ENCODE measurements at places on chromosomes 5 and 9.

- DNase-seq = no peak
Observed at GRCh38 chr9:16152276-16153101, 599.6 kb downstream of the CCDC171 start.

DNA sequence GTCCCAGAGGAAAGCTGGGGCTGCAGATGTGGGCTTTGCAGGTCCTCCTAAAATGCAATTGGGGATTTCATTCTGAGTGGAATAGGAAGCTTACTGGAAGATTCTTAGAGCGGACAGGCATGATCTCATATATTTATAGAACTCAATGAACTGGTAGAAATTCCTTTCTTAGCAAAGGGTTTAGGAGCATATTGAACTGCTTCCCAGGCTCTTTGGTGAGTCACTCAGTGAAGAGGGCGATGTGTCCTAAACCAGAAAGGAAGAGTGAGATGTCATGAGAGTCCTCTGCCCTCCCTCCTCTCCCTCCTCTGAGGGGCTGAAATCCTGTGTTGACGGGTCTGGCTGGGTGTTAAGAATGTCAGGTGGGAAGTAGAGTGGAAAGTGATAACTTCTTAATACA lies 26.3 kb upstream of the SEMA6A start:
- DNase-seq = peak; percentile 14

DNA sequence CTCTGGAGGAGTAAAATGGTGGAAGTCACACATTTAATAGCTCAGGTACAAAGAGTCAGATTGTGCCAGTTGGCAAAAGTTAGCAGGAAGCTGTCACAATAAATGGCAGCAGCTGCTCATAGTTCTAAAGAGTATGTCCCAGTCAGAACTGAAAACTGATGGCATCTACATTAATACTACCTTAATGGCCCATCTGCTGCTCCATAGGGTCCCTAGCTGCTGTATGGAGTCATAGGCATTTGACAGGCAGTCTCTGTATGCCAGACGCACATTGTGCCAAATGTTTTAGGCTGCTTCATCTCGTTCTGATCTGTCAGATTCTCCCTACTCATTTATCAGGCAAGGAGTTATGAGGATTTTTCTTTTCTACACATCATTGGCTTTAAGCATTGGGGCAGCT lies 515.8 kb upstream of the ARRDC3 start:
- DNase-seq = no peak

DNA sequence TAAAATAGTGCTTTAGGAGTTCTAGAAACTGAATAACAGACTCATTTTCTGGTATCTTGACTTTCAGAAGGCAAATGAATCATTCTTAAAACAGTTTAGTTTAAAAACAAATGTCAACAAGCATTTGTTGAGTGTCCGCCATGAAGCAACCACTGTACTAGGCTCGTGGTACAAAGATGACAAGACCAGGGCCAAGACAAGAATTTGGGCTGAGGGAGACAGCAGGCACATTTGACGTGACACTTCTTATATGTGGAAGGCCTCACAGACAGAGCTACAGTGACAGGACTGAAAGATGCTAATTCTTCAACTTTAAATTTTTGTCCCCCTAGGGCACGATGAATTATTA lies 14.4 kb upstream of the ZNF131 start:
- DNase-seq = no peak

DNA sequence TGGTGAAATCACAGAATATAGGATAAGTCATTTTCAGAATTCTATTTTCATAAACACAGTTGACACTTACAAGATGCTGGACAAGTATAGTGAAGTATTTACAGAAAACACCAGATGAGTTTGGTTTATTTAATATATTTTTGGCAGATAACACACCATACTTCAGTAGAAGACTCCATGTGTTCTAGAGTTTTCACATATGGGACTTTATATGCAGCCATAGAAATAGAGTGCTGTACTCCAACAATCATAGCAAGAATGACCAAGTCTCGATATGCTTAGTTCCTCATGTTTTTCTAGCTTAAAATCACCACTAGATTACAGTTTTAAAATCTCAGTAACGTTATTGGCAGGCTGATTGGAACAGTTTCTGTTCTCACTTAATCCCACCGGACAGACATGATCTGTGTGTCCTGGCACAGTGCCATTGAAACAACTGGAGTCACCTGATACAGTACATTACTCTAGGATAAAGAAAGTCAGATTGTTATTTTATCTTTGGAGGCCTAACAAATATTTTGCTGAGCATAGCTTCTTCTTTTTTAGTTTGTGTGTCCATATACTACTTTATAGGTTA lies 45.8 kb upstream of the ERBIN start:
- DNase-seq = peak; percentile 49

DNA sequence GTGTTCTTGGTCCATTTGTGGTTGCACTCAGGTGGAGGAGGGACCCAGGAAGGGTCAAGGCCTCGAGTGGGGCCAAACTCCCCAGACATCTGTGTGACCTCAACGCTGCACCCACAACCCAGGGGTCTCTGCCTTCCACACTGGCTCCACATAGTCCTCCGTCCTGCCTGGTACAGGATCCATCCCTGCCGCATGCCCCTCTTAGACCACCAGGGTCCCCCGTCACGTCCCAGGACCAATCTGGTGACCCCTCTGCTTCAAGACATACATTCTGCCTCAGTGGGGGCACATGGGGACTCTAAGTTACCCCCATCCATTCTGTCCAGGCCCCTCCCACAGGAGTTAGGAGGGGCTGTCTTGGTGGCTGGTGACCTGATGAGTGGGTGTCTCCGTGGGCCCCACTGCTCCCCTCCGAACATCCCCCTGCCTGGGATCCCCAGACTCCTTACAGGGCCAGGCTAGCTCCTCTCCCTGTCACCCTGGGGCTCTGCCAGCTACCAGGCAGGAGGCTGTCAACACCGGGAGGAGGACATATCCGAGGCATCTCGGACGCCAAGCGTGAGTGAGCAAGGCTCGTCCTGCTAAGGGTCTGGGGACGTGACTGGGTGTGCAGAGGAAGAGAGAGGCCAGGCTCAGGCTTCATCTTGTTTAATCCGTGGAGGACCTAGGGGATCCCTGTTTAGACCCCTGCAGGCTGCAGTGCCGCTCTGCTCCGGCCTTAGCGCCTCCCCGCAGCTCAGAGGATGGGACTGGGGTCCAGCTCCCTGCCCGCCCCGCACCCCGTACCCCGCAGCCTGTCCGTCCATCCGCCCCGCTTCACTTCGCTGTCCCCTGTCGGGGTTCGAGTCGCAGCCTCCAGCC lies 32.3 kb downstream of the TSPAN17 start:
- no peak for DNase-seq

DNA sequence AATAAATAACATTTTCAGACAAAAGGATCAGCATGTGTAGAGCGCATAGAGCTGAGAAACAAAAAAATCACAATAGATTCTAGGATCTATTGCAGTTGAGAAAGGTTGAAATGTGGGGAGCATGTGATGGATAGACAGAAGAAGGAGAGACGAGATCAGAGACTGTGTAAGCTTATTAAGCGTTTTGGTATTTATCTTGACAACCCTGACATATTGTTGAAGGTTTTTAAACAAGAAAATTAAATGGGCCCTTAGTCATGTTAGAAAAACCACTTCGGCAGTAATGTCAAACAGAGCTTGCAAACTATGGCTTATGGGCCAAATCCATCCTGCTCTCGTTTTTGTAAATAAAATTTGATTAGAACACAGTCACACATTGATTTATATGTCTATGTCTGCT lies 200.5 kb upstream of the KLF4 start:
- no peak for DNase-seq

GRCh38 chr5:108801776-108802175 lies 54.1 kb downstream of the FER start:
- peak; percentile 86 for DNase-seq

- DNase-seq = peak; percentile 98
Observed at GRCh38 chr5:82165740-82166530, 112.2 kb downstream of the RPS23 start.

Data from fibroblast of the conjunctiva (primary cell).